Activated CD8-positive, alpha-beta T cell treated with anti-CD3 and anti-CD28 coated beads, Interleukin-2, amount 10 ng/mL, durations not matched to agents 7 days and 5 days (primary cell): ENCODE measurements at places on chromosomes 12 and 14. TPM values are rescaled to one million over a fixed set of nuclear protein-coding genes. Genes with fewer than 3 reads are reported as not detected.
A peak's percentile ranks its signal among the peaks of the same experiment; 100 is the strongest.

NOVA1 gene
- total RNA-seq, result not detected

HCAR3 gene
- total RNA-seq, result not detected

SLC10A1 gene
- total RNA-seq, result not detected

DNA sequence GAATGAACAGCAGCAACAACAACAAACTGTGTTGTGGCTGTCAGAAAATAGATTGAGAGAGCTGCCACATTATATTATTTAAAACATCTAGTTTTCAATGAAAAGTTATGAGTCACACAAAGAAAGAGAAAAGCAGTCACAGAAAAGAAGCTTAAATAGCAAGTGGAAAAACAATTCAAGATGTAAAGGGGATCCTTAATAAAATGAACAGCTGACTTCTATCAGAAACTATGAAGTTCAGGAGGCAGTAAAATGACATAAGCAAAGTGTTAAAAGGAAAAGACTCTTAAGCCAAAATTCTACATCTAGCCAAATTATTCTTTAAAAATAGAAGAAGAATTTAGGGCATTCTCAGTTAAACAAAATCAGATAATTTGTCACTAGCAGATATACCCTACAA lies 5.6 kb downstream of the CLEC14A start:
- no peak for DNase-seq

- no peak for DNase-seq
Observed at GRCh38 chr14:45940318-45940717, 687.3 kb upstream of the MIS18BP1 start.

KRT82 gene
- not detected for total RNA-seq

PSMA3 gene
- 275 TPM for total RNA-seq

DYNLL1 gene
- total RNA-seq, result 273 TPM

GRCh38 chr14:77099425-77100167 lies 1.5 kb downstream of the CIPC start:
- DNase-seq, result no peak

DNA sequence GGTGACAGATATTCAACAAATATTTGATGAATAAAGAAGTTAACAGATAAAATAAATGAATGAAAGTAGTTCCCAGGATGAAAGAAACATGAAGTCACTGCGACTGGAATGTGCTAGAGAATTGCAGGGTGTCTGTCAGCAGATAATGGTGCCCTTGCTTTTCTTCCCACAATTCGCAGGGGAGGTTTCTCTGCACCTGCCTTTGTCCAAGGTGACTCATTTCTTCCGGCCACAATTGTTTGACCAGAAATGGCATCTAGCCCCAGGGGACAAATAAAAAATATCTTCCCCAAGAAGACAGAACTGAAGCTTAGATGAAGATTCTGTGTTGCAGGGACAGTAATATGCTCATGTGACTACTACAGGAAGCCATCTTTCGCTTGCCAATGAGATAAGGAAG lies 316.1 kb upstream of the TBX3 start:
- DNase-seq, result no peak

DNA sequence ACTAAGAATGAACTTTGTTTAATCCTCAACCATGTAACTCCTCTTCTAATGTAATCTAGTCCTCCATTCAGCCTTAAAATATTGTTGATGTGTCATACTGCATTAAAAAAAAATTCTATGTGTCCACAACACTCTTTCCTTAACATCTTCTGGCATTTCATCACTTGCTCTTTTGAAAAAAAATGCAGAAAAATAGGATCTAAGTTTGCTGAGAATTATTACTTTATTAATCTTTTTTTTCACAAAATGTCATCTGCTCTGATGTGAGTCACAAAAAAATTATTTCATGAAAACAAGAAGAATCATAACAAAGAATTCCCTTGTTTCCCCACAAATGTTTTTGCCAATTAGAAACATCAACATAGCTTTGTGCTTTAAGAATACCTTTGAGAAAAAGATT lies 410.1 kb upstream of the MGAT4C start:
- no peak for DNase-seq

GRCh38 chr12:9626291-9626690 lies 18.6 kb upstream of the KLRB1 start:
- DNase-seq, result no peak

- DNase-seq, result no peak
Observed at GRCh38 chr12:80941916-80942315, 4.2 kb upstream of the LIN7A start.

- no peak for DNase-seq
Observed at GRCh38 chr14:71588576-71589215, 343.5 kb upstream of the RGS6 start.

DNA sequence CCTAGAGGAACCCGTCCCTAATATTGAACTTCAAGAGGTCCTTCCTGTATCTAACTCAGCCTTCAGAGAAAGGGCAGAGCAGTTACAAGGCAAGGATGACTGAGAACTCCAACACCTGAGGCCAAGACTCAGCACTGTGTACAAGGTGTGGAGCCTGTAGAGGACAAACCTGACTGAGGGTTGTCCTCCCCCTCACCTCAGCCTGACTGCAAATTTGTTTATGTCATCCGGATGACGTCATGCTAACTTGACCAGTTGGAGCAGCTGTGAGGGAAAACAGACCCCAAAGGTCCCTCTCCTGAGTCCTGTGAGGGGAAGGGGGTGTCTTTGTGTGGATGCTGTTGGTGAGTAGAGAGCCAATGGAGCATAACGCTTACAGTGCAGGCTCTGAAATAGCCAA lies 4.3 kb downstream of the CRACR2A start:
- DNase-seq, result peak; percentile 14

DNA sequence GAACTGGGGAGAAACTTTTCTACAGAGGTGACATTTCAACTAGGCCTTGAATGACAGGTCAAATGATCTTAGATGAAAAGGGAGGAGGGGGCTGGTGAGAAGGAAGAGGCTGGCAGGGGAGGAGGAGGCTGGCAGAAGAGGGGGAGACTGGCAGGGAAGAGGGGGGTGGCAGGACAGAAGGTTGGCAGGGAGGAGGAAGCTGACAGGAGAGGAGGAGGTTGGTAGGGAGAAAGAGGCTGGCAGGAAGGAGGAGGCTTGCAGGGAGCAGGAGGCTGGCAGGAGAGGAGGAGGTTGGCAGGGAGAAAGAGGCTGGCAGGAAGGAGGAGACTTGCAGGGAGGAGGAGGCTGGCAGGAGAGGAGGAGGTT lies 63.4 kb upstream of the PPP4R3A start:
- DNase-seq, result no peak

- no peak for DNase-seq
Observed at GRCh38 chr12:39329018-39329417, 113.9 kb downstream of the KIF21A start.

DNA sequence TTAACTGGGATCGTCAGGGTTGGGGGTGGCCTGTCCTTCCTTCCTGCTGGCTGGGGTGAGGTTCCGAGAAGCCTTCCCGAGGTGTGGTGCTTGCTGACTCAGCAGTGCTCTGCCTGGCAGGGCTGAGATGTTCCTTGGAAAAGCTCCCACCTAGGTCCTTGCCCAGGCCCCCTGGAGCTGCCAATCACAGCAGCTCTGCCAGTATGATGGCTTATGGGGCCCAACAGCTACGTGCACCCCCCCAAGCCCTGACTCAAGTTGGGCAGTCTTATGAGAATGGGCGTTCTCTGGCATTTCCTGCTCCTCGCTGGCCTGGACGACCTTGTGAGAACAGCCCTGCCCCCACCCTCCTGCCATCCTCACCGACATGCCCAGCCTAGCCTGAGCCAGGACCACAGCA lies 292.2 kb upstream of the CRY1 start:
- no peak for DNase-seq

TMPRSS12 gene
- total RNA-seq, result not detected

STAB2 gene
- total RNA-seq, result not detected

DNA sequence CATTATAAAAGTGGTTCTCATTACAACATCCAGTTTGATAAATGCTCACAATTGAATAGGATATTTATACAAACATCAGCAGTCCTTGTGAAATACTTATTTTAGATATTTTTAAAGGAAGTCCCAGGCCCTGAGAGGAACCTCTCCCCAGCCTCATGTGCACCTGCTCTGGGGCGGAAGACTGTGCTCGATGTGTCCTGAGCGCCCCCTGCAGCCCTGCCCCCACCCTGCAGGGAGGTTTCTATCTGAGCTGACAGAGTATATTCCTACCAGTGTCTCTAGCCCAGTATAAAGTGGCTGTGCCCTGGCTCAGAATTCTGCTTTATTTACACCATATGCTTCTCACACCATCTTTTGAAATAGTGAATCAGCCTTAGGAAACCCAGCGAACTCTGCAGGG lies 1349.1 kb downstream of the TMEM121 start:
- DNase-seq, result peak; percentile 62

RTN1 gene
- not detected for total RNA-seq

SLCO1B1 gene
- total RNA-seq, result not detected

DNA sequence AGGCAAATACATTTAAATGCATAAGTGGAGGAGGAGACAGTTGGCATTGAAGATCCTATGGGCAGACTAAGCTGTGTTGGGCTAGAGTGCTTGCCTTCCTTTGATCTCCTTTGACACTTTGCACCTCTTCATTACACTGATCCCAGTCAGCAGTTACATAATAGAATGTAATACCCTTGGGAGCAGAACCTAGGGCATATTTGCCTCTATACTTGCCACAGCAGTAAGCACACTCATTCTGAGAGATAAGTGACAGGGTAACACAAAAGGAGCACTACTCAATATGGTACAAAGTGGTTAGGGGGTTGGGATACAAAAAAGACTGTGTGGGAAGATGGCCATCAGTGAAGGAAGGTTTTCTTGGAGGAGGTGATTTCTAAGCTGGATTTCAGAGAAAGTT lies 9.0 kb downstream of the MARS1 start:
- DNase-seq, result no peak

- DNase-seq, result peak; percentile 86
Observed at GRCh38 chr12:6336079-6336888, 5.6 kb downstream of the TNFRSF1A start.

- no peak for DNase-seq
Observed at GRCh38 chr12:99121546-99121945, 476.5 kb downstream of the APAF1 start.

GRCh38 chr12:46649433-46649832 lies 176.4 kb downstream of the SLC38A4 start:
- no peak for DNase-seq

- DNase-seq, result no peak
Observed at GRCh38 chr12:89731089-89731488, 22.5 kb upstream of the ATP2B1 start.

- DNase-seq, result no peak
Observed at GRCh38 chr12:112010415-112011344, 2.3 kb downstream of the TMEM116 start.

GRCh38 chr12:15629108-15629507 lies 160.1 kb downstream of the EPS8 start:
- DNase-seq, result no peak

- DNase-seq, result no peak
Observed at GRCh38 chr12:48788854-48789775, at the start of gene ADCY6. Gene ADCY6, minus strand, starts transcription at chr12:48789089. Its CDS starts 5,655 bp downstream, at chr12:48783434.

OR4E2 gene
- total RNA-seq, result not detected

CIROP gene
- not detected for total RNA-seq

- DNase-seq, result peak; percentile 11
Observed at GRCh38 chr14:101604228-101604934, 43.1 kb downstream of the DIO3 start.
